ENCODE measurements at places on chromosomes 6 and 20.
A peak's percentile ranks its signal among the peaks of the same experiment; 100 is the strongest.

- no peak overlapping the region for H3K27ac ChIP-seq
- H3K4me1 ChIP-seq = no peaks in the 10 kb centered on the region
- DNase-seq = no peak
- H3K4me3 ChIP-seq = no peak overlapping the region
These were observed 344.7 kb downstream of the NKAIN2 start for GRCh38 chr6:124148236-124148957.

GRCh38 chr6:140644017-140644416 lies 1269.6 kb upstream of the CITED2 start:
- no peak overlapping the region for H3K4me3 ChIP-seq
- no peaks in the 10 kb centered on the region for H3K4me1 ChIP-seq
- no peak overlapping the region for H3K27ac ChIP-seq
- H3K27me3 ChIP-seq = no peaks in the 10 kb centered on the region
- DNase-seq = peak; percentile 29
- H3K36me3 ChIP-seq = no peaks in the 10 kb centered on the region

- no peaks in the 10 kb centered on the region for H3K4me1 ChIP-seq
- H3K27me3 ChIP-seq = no peaks in the 10 kb centered on the region
- no peaks in the 10 kb centered on the region for H3K36me3 ChIP-seq
- no peak overlapping the region for H3K4me3 ChIP-seq
- H3K27ac ChIP-seq = no peak overlapping the region
- no peak for DNase-seq
These were observed 27.3 kb upstream of the SLC22A23 start for GRCh38 chr6:3484192-3484591.

- no peak overlapping the region for H3K4me3 ChIP-seq
- no peaks in the 10 kb centered on the region for H3K27me3 ChIP-seq
- no peak overlapping the region for H3K27ac ChIP-seq
- DNase-seq = no peak
- H3K4me1 ChIP-seq = no peaks in the 10 kb centered on the region
- no peaks in the 10 kb centered on the region for H3K36me3 ChIP-seq
These were observed 337.2 kb downstream of the SMOC2 start for GRCh38 chr6:168778201-168778600.

- DNase-seq = no peak
- H3K36me3 ChIP-seq = no peaks in the 10 kb centered on the region
- no peak overlapping the region for H3K4me3 ChIP-seq
- H3K4me1 ChIP-seq = peaks cover 33% of the 10 kb centered on the region
- H3K27me3 ChIP-seq = no peaks in the 10 kb centered on the region
These were observed 8.7 kb downstream of the CPNE5 start for GRCh38 chr6:36830577-36830976.

GRCh38 chr6:18725449-18725848 lies 338.3 kb downstream of the RNF144B start:
- no peaks in the 10 kb centered on the region for H3K36me3 ChIP-seq
- no peak overlapping the region for H3K27ac ChIP-seq
- H3K4me1 ChIP-seq = no peaks in the 10 kb centered on the region
- H3K4me3 ChIP-seq = no peak overlapping the region
- no peak for DNase-seq
